ENCODE measurements at places on chromosomes 13 and 19. TPM values are rescaled to one million over a fixed set of nuclear protein-coding genes. Genes with fewer than 3 reads are reported as not detected.

The KANK3 gene
- 1.3 TPM for polyA plus RNA-seq

The WIZ gene
- 18.0 TPM for polyA plus RNA-seq

The KL gene
- polyA plus RNA-seq: 0.67 TPM

The RETN gene
- not detected for polyA plus RNA-seq

The OR7C1 gene
- polyA plus RNA-seq: 0.04 TPM

The ZNF98 gene
- polyA plus RNA-seq: 0.04 TPM

The COMP gene
- not detected for polyA plus RNA-seq

The CPB2 gene
- polyA plus RNA-seq: not detected

The ZNF575 gene
- 2.4 TPM for polyA plus RNA-seq

Measured in small intestine (tissue), 16 donors.